ENCODE measurements at places on chromosomes 12 and 14. TPM values are rescaled to one million over a fixed set of nuclear protein-coding genes. Genes with fewer than 3 reads are reported as not detected.

Gene BHLHE41
- total RNA-seq, result 13.3 TPM

Gene CIDEB
- 12.9 TPM for total RNA-seq

Gene FGF6
- not detected for total RNA-seq

DNA sequence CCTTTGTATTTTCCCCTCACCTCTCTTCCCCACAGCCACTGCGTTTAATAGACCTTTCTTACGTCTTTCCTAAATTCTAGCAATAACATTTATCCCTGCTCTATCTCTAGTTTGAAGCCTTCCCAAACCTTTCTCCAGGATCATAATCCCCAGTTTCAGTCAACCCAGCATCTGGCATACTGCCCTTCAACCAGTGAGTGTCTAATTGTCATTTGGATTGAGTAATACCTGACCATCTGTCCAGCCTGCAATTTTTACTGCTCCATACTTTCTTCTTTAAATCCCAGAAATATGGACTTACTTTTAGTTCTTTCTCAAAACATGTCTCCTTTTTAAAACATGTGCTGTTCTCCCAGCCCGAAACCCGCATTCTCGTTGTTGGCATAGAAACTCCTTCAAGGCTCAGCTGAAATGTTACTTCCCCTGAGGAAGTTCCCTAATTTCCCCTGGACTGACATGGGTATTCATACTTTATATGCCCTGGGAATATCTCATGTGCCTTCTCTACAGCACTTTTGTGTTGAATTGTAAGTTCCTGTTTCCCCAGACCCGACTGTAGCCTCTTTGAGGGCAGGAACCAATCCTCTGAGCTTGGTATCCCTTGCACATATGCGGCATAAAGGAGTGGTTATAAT lies 65.1 kb upstream of the ETV6 start:
- H3K27ac ChIP-seq, result no peak overlapping the region
- DNase-seq, result no peak
- no peaks in the 10 kb centered on the region for H3K4me1 ChIP-seq
- H3K36me3 ChIP-seq, result no peaks in the 10 kb centered on the region
- no peaks in the 10 kb centered on the region for H3K27me3 ChIP-seq
- H3K4me3 ChIP-seq, result no peak overlapping the region

GRCh38 chr14:53493860-53494259 lies 340.7 kb upstream of the DDHD1 start:
- no peak overlapping the region for H3K27ac ChIP-seq
- DNase-seq, result no peak
- no peaks in the 10 kb centered on the region for H3K36me3 ChIP-seq
- no peak overlapping the region for H3K4me3 ChIP-seq

DNA sequence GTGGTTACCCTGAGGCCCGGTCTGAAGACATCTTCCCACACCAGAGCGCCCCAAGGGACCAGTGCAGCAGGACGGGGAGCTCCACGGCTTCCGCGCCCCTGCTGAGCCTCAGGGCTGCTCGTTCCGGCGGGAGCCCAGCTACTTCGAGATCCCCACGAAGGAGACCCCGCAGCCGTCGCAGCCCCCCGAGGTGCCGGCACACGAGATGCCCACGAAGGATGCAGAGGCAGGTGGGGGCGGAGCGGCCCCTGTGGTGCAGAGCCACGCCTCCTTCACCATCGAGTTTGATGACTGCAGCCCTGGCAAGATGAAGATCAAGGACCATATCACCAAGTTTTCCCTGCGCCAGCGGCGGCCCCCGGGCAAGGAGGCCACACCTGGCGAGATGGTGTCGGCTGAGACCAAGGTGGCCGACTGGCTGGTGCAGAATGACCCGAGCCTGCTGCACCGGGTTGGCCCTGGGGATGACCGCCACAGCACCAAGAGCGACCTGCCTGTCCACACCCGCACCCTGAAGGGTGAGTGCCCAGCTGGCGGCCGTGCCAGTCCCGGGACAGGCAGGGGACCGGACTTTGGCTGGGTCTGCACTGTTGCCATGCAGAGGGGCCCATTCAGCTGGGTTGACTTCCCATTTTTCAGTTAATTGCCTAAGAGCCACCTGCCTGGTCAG lies 18.1 kb downstream of the CEP170B start:
- no peak for DNase-seq
- peaks cover 7% of the 10 kb centered on the region for H3K36me3 ChIP-seq
- H3K4me1 ChIP-seq, result no peaks in the 10 kb centered on the region
- H3K27ac ChIP-seq, result no peak overlapping the region
- no peaks in the 10 kb centered on the region for H3K27me3 ChIP-seq

Gene TMCC3
- total RNA-seq, result 77.4 TPM

GRCh38 chr14:68361231-68361630 lies 431.6 kb downstream of the ZFP36L1 start:
- DNase-seq, result no peak
- H3K36me3 ChIP-seq, result no peaks in the 10 kb centered on the region
- no peak overlapping the region for H3K4me3 ChIP-seq
- no peak overlapping the region for H3K27ac ChIP-seq
- H3K4me1 ChIP-seq, result peaks cover 7% of the 10 kb centered on the region
- H3K27me3 ChIP-seq, result no peaks in the 10 kb centered on the region

Gene ZNF891
- 1.0 TPM for total RNA-seq

Gene OR10A7
- not detected for total RNA-seq

GRCh38 chr12:3564861-3565260 lies 73.9 kb downstream of the PRMT8 start:
- no peaks in the 10 kb centered on the region for H3K27me3 ChIP-seq
- no peak overlapping the region for H3K4me3 ChIP-seq
- no peaks in the 10 kb centered on the region for H3K4me1 ChIP-seq
- no peaks in the 10 kb centered on the region for H3K36me3 ChIP-seq
- no peak for DNase-seq
- H3K27ac ChIP-seq, result no peak overlapping the region

Gene PMCH
- not detected for total RNA-seq

GRCh38 chr12:106013941-106014340 lies 124.8 kb downstream of the NUAK1 start:
- DNase-seq, result no peak
- no peaks in the 10 kb centered on the region for H3K36me3 ChIP-seq
- H3K4me3 ChIP-seq, result no peak overlapping the region
- H3K27ac ChIP-seq, result no peak overlapping the region

DNA sequence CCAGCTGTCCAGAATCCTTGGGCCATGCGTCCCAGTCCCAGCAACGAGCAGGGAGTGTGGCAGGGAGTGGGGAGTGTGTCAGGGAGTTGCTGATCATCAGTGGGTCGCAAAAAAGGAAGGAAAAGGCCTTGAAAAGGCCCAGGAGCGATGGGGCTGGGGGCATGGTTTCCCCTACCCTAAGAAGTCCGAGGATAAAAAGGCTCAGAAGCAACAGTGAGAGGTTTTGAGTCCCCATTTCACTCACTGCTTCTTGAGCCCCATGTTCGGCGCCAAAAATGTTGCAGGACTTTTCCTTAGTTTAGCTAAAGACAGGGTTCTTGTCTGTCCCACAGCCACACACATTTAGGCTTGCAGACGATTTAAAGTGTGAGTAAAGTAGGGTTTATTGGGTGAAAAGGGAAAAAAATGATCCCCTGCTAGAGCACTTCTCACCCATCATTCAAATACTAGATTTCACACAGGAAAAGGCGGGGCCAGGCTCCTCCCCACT lies 189.5 kb downstream of the KCNC2 start:
- H3K4me1 ChIP-seq, result no peaks in the 10 kb centered on the region
- no peak overlapping the region for H3K4me3 ChIP-seq
- H3K27ac ChIP-seq, result no peak overlapping the region
- H3K36me3 ChIP-seq, result no peaks in the 10 kb centered on the region
- no peak for DNase-seq

GRCh38 chr14:91858536-91859275 lies 8.6 kb downstream of the TC2N start:
- no peak for DNase-seq
- no peaks in the 10 kb centered on the region for H3K36me3 ChIP-seq
- H3K4me1 ChIP-seq, result no peaks in the 10 kb centered on the region
- H3K4me3 ChIP-seq, result no peak overlapping the region
- no peak overlapping the region for H3K27ac ChIP-seq

DNA sequence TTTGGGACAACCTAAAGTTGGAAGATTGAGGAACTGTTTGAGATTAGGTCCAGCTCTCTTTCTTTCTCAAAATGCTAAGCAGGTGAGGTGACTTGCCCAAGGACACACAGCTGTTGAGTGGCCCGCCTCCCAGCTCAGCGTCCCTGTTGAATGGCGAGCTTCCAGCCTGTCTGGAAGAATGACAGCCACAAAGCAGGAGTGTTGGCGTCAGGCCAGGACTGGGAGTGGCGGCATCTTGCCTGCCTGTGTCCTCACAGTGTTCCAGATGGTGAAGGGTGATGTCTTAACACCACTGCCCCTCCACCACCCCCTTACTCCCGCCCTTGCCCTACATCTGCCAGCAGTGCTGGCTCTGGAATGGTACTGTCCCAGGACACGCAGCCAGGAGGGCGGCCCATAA lies 4.4 kb upstream of the CEBPE start:
- H3K36me3 ChIP-seq, result no peaks in the 10 kb centered on the region
- no peaks in the 10 kb centered on the region for H3K4me1 ChIP-seq
- H3K27ac ChIP-seq, result no peak overlapping the region
- no peak overlapping the region for H3K4me3 ChIP-seq
- DNase-seq, result peak; percentile 95

Gene SIX1
- not detected for total RNA-seq

Gene TAS2R42
- not detected for total RNA-seq

DNA sequence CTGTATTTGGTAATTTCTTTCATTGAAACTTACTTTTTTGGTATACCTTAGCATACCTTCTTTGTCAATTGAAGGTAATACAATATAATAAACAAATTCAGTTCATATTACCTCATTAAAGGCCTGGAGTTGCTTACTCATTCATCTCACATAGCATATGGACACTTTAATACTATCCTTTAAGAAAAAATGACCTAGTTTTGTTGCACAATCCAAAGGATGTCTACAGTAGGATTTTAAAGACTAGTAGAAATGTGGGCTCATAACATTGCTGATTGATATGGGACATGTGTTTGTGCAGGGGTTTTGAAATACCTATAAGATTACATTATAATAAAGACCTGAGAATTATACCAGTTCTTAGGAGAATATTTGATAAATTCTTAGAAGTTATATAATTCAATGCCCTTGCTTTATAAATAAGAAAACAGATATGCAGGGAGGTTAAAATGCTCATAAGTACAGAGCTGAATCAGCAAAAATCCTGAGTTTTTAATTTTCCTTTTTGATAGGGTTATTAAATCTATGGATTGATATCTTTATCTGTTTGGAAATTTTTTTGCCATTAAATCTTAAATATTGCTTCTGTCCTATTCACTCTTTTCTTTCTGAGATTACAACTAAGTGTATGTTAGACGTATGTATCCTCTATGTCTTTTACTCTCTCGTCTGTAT lies 352.1 kb downstream of the ATP23 start:
- DNase-seq, result no peak
- H3K27ac ChIP-seq, result no peak overlapping the region
- H3K4me1 ChIP-seq, result no peaks in the 10 kb centered on the region
- no peaks in the 10 kb centered on the region for H3K36me3 ChIP-seq
- no peak overlapping the region for H3K4me3 ChIP-seq
- no peaks in the 10 kb centered on the region for H3K27me3 ChIP-seq

DNA sequence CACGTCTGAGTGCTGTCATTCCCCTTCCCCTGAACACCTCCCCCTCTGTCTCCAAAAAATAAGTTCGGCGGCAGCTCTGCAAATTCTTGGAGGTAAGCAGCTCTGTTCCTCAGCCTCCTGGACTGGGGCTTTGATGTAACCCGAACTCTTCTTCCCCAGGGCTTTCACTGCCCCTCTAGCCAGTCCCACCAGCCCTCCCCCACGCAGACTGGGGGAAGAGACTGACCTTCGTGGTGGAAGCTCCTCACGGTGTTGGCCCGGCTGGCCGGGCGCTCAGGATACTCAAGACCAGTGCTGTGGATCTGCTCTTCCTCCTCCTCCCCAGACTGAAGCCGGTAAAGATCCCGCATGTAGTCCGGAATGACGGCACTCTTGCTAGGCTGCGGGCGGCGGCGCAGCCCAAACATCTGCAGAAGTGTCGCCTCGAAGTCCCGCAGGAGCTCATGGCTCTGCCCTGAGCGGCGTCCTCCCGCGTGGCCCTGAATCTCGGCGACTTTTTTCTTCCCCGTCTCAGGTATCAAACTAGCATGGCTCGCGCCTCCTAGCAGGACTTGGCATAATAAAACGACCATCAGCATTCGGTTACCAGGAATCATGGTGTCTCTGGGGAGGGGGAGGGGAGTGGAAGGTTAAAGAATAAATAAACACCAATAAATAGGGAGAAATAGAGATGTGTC lies 4.9 kb downstream of the BMP4 start:
- DNase-seq, result no peak
- H3K4me3 ChIP-seq, result peak overlapping the region; percentile 7
- H3K4me1 ChIP-seq, result peaks cover 4% of the 10 kb centered on the region
- peak overlapping the region; percentile 3 for H3K27ac ChIP-seq
- H3K27me3 ChIP-seq, result peaks cover 1% of the 10 kb centered on the region

- H3K4me3 ChIP-seq, result no peak overlapping the region
- peak; percentile 52 for DNase-seq
- H3K36me3 ChIP-seq, result no peaks in the 10 kb centered on the region
Measured at GRCh38 chr14:91899213-91899612, 31.9 kb upstream of the TC2N start.

GRCh38 chr14:101635749-101636560 lies 74.7 kb downstream of the DIO3 start:
- no peak for DNase-seq
- H3K4me1 ChIP-seq, result no peaks in the 10 kb centered on the region
- no peaks in the 10 kb centered on the region for H3K36me3 ChIP-seq
- H3K4me3 ChIP-seq, result no peak overlapping the region

GRCh38 chr12:111011999-111012600 lies 91.7 kb upstream of the MYL2 start:
- DNase-seq, result no peak
- no peak overlapping the region for H3K27ac ChIP-seq
- no peaks in the 10 kb centered on the region for H3K36me3 ChIP-seq
- no peak overlapping the region for H3K4me3 ChIP-seq

- DNase-seq, result no peak
- no peak overlapping the region for H3K27ac ChIP-seq
- no peaks in the 10 kb centered on the region for H3K4me1 ChIP-seq
- no peaks in the 10 kb centered on the region for H3K27me3 ChIP-seq
- no peak overlapping the region for H3K4me3 ChIP-seq
- H3K36me3 ChIP-seq, result peaks cover 15% of the 10 kb centered on the region
Measured at GRCh38 chr12:911191-911826, 38.2 kb downstream of the RAD52 start.

GRCh38 chr14:92565718-92566115 lies 52.1 kb downstream of the RIN3 start:
- H3K36me3 ChIP-seq, result no peaks in the 10 kb centered on the region
- peaks cover under 1% of the 10 kb centered on the region for H3K4me1 ChIP-seq
- no peak for DNase-seq
- H3K4me3 ChIP-seq, result no peak overlapping the region

DNA sequence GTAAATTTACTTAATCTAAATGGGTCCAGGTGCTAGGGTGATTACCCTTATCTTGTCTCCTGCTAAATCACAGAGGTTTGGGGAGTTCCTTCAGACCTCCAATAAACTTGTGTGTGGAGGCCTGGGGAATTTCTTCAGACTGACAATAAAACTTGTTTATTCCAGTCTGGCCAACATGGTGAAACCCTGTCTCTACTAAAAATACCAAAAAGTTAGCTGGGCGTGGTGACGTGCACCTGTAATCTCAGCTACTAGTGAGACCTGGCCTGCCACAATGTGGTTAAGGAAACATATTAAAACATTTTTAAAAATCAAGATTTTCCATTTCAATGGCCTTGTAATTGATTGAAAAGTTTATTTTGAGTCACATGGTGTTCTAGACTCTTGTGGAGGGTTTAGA lies 126.9 kb upstream of the FGD4 start:
- no peaks in the 10 kb centered on the region for H3K27me3 ChIP-seq
- H3K4me3 ChIP-seq, result no peak overlapping the region
- no peaks in the 10 kb centered on the region for H3K36me3 ChIP-seq
- no peak for DNase-seq
